ENCODE measurements at places on chromosomes 1 and 21.
A peak's percentile ranks its signal among the peaks of the same experiment; 100 is the strongest.

GRCh38 chr1:6745073-6745472, 40.2 kb upstream of the CAMTA1 start:
- peak; percentile 70 for ATAC-seq

- ATAC-seq = no peak
Observed at GRCh38 chr1:62237950-62238374, 43.3 kb downstream of the L1TD1 start.

- ATAC-seq = peak; percentile 70
Observed at GRCh38 chr1:36224537-36225282, 467 bp downstream of the THRAP3 start.

GRCh38 chr1:222792744-222793143, 22.1 kb upstream of the DISP1 start:
- ATAC-seq = no peak

- ATAC-seq = no peak
Observed at GRCh38 chr1:164719676-164720439, 160.9 kb downstream of the PBX1 start.

- no peak for ATAC-seq
Observed at GRCh38 chr1:221294242-221294641, 415.0 kb downstream of the HLX start.

GRCh38 chr1:59570524-59570923, 244.2 kb upstream of the HOOK1 start:
- ATAC-seq = peak; percentile 71

- ATAC-seq = no peak
Observed at GRCh38 chr1:22182715-22183114, 39.8 kb upstream of the WNT4 start.

DNA sequence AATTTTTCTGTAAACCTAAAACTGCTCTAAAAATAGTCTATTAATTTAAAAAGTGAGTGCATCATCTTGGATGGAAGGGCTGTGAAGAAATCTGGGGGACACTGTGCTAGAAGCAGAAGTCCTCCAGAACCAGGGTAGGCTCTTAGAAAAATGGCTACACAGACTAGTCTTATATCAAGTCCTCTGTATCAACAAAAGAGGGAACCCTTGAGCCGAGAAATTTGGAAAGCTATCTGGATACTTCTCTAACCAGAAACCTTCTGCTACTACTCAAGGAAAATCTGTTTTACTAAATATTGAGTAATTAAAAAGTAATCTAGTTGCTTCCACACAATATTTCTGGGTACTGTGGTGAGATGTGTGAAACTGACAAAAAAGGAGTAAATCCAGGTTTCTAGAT, 92.1 kb downstream of the WDR3 start:
- no peak for ATAC-seq

DNA sequence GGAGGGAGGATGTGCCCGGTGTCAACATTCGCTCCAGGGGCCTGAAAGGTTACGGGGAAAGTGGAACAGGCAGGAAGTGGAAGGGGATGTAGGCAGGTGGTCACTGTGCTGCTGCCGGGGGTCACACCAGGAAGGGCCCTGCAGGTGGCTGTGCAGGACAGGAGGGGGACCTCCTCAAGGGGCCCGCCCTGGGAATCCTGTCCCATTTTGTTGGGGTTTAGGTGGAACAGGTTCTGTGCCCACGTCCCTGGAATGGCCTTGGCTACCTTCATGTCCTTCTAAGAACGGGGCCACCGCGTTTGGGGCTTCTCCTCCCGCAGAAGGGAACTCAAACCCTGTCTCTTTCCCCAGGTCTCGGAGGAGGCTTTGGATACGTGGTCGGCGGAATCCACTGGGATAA, 11.9 kb downstream of the SLC45A1 start:
- ATAC-seq = no peak

- ATAC-seq = no peak
Observed at GRCh38 chr1:27563591-27564471, 40.1 kb downstream of the AHDC1 start.

DNA sequence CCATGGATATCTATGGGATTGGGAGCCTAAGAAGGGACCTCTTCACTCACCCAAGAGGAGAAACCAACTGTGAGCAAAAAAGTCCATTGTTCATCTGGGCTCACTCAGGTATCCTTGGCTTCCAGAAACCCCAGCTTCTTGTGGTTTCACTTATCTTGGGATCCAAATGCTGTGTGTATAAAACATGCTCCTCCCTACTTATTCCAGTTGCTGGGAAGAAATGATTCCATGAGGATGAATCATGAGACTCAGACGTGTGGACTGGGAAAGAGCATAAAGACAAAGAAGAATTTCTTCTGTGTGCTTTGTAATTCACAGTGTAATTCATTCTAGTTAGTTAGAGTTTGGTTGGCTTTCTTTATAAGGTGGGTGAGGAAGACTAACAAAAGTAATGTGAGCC, 283.7 kb downstream of the ZNF648 start:
- ATAC-seq = no peak

DNA sequence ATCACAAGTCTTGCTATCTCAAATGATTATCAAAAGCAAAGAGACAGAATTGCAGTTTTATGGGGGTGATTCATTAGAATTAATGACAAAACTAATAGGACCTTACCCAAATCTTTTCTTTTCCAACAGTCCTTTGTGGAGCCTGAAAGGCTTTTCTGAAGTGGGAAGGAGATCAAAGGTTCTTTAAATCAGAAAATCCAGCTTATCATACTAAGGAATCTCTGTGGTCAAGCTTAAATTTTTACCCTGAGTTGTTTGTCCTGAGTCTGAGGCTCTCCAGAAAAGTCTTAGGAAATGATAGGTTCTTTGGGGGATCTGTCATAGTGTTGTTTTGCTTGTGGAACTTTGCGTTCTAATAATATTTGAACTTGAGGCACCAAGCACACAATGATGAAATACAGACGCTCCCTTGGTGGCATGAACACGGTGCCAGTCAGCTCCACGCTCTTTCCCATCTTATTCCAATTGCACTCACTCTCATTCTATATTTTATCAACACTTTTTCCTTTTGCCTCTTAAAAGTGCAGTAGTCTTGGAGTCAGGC, 38.0 kb upstream of the COL24A1 start:
- no peak for ATAC-seq

- ATAC-seq = peak; percentile 17
Observed at GRCh38 chr1:167486090-167486824, 32.1 kb downstream of the CD247 start.

GRCh38 chr1:71019233-71019969, 28.2 kb downstream of the PTGER3 start:
- ATAC-seq = no peak

GRCh38 chr21:32131960-32132359, 146.9 kb downstream of the MIS18A start:
- ATAC-seq = no peak

DNA sequence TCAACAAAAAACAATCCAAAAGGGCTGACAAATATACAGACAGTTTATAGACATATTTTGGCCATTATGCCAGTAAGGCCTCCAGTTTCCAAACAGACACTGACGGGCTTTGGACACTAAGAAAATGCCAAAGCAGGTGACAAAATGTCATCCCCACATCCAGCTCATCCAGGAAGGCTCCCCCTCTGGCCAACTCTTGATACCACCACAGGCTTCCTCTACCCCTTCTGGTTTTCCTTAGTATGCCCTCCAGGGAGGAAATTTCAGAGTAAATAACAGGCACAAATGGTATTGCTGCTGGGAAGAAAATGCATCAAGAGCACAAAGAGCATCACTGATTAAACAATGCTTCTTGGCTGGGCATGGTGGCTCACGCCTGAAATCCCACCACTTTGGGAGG, 225.3 kb downstream of the VAV3 start:
- no peak for ATAC-seq

- ATAC-seq = no peak
Observed at GRCh38 chr1:16925635-16926490, 4.1 kb downstream of the CROCC start.
